Pulmonary artery endothelial cell (primary cell): ENCODE measurements at places on chromosomes 12 and 14. TPM values are rescaled to one million over a fixed set of nuclear protein-coding genes. Genes with fewer than 3 reads are reported as not detected.

DNA sequence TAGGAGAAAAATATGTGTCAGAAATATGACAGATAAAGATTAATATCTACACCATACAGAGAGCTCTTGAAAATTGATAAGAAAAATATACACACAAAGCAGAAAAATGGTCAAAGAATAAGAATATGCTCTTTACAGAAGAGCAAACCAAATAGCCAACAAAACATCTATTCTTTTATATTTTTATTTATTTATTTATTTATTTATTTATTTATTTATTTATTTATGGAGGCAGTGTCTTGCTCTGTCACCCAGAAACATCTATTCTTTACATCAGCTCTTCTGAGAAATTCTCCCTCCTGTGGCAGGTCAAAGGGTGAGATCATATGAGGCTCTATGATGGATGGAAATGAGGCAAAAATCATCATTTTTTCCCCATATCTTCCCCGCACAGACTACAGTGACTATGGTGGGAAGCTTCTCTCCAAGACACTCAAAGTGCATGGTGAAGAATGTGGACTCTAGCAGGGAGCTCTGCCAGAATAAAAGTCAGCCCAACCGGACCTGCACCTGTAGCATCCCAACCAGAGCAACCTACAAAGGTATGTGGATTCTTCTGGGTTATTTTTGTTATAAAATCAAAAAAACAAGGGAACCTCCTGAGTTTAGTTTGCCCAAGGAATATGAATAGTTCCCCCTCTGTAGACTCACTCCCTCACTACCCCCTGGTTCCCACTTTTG lies 71.4 kb downstream of the PLXNC1 start:
- DNase-seq: no peak

DNA sequence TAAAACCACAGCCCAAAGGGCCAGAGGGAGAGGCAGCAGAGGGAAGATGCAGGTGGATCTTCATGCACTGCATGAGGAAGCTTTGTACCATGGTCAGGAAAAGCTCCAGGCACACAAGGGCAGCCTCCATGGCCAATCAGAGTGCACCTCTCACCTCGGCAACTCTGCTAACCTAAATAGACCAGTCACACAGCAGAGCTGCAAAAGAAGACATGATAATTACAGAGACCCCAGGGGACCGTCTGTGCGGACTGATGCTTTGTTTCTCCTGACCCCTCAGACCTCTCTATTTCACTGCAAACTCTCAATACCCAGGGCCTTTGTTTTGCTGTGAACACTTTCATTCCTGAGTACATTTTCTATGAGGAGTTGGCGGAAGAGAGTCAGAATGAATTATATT lies 10.7 kb upstream of the TCL1B start:
- no peak for DNase-seq

Gene HOXC6
- total RNA-seq: not detected in 2 replicates

DNA sequence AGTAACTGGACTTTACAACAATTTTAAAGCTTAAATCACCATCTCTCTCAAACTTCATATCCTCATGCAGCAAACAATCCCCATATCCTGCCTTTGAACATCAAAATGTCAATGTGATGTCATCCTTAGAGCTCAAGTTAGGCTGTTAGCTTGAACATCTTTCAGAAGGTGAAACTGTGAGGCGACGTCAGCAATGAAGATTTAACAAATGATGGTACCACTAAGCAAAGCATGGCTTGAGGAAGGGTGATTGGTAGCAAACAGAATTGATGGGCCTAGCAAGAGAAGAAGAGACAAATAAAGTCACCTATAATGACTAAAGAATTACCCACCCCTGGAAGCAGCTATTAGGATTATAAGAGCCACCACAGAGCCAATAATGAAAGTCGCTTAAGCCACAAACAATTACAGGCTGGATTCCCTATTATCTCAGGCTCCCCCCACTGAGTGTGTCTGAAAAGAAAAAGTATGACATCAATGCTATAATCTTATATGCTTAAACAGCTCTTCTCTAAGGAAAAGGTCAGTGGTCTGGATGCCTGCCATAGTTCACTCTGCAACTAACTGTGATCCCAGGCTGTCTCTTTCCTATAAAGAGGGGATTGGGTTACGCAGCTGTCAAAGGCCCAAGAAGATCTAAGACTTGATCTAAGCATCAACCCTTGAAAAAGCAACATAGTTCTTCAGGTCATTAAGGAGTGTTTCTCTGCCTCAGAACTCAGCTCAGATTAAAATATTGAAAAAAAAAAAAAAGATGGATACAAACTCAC lies 18.1 kb downstream of the EGLN3 start:
- DNase-seq: no peak
